HCT116 (cell line): ENCODE measurements at places on chromosomes 4 and X. TPM values are rescaled to one million over a fixed set of nuclear protein-coding genes. Genes with fewer than 3 reads are reported as not detected.

DNA sequence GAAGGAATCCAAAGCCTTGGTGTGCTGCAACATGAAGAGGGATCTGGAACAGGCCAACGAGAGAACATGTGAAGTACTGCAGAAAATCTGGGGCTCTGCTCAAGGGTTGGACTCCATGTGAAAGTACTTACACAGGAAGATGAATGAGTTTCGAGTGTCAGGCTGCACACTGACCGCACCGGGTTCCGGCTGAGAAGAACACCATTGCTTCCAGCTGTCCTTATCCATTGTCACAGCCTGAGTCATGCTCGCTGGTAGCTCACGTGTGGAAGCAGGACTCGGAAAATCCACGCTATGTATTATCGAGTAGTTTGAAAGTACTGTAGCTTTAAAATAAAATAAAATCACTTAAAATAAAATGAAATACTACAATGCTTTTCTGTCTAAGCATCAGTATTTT is 50.4 kb upstream of the TBL1X start:
- no peak for DNase-seq

GRCh38 chr4:55723403-55723802 is 87.3 kb upstream of the NMU start:
- DNase-seq = no peak

DNA sequence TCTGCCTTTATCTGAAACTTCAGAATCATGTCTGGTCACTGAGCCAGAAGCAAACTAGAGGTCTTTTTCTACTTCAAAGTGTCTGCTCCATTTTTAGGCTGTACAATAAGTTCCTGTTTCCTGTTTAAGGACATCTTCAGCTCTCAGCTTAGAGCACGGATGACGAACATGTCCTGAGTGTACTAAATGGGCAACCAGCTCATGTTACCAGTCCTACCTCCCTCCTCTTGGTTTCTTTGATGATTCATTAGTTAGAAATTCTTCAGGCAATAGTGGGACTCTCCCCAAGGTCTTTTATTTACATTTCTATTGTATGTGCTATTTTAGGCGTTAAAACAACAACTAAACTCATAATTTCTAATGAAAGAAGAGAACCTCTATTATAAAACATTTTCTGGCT is 58.0 kb downstream of the ENPEP start:
- DNase-seq = peak; percentile 72

DNA sequence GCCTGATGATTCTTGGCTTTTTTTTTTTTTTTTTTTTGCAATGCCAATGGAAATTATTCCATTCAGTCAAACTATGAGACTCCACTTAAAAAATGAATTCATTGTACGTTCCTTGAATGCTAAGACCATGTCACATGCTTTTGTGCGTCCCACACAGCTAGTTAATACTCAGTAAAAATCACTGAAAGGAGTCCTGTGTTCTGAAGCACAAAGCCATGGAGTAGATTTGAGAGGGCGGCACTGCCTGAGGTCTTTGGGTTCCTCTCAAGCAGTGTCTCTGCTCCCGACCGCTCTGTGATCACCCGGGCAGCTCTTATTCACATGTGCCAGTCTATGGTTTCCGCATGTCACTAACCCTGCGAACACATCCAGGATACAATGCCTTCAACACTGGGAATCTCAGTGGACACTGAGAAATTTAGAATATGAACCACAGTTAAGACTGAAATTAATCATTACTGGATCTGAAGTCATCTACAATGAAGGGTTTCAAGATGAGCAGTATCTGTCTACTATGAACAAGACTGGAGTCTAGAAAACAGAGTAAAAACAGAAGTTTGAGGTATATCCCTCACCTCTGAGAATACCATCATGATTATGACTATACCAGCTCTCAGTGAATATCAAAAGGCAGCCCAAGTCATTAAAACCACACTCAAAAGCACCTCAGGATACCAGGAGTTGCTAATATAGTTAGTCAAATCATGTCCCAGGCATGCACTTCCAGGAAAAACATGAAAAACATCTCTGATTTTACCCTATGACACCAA is 193.0 kb downstream of the MGST2 start:
- DNase-seq = no peak

DNA sequence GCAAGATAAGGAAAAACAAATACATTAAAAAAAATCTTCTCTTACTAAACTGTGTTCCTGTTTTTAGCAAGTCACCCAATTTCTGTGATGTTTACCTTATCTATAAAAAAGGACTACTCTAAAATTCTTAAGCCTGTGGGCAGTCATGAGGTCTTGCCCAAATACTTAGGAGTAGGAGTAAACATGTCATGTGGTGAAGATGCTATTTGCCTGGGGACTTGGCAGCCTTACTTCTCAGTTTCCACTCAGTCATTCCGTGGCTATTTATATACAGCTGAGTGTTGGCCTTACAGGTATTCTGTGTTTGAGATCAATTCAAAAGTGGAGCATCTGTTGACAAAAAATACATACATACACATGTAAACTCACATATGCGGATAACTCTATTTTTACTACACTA is 89.9 kb upstream of the TLR2 start:
- no peak for DNase-seq

HTATSF1 gene
- 39.7 TPM for total RNA-seq

GRCh38 chr4:29571322-29571721 is 1148.8 kb upstream of the PCDH7 start:
- DNase-seq = no peak

DNA sequence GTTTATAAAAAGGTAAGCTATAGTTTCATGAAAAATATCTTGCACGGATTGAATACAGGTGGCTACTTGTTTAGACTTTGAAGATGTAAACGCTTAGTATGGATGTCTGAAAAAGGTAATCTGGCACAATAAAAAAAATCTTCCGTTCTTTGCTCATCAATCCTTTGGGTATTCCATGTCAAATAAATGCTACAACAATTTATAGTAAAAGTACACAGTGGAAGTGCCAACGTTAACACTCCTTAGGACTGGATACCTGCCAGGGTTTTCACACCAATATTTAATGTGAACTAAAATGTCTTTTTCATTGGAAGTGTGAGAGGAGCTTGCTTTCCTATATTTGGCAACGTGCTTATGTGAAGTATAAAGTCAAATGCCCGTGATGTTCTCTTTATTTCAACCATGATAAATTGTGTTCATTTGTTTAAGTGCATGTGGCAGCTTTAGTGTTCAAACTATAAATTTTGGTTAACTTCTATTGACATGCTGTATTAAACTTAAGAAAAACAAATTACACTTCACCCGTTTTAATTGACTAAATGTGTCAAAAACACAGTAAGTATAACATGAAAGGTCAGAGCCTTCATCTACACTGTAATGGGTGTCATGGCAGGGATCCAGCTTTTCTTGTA is 121.7 kb upstream of the HAND2 start:
- no peak for DNase-seq

GRCh38 chr4:1843852-1844251 is 12.1 kb downstream of the LETM1 start:
- DNase-seq = no peak

SSX2B gene
- 0.42 TPM for total RNA-seq

GUCY1A1 gene
- not detected for total RNA-seq

PIN4 gene
- total RNA-seq = 9.5 TPM

PNMA3 gene
- not detected for total RNA-seq

DNA sequence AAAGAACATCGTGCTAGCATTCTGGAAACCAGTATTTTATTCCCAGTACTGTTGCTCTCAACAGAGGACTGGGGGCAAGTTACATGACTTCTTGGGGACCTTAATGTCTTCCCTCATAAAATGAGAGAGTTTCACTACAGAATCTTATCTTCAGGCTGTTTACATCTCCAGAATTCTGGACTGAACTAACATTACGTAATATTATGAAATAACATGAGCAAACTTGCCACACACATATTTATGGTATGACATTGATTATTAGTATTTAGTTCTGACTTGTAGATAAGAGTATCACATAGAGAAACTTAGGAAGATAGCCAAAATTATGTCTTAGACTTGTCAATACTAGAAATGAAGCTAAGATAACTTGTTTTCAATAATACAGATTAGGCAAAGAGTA is 68.0 kb downstream of the NFKB1 start:
- no peak for DNase-seq

DNA sequence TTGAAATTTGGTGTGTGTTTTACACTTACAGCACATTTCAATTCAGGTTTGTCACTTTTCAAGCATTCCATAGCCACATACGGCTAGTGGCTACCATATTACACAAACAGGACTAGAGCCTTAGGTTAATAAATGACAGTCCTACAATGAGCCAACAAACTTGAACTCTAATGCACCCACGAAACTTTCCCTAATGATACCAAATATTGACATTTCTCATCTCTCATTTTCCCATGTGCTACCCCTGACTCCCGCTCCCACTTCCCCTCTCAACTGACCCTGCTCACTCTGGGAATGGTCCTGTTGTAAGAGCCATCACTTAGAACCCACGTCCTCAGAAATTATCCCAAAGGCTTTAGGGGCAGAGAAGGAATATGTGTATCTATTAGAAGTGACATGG is 4.9 kb upstream of the TLR10 start:
- no peak for DNase-seq

DNA sequence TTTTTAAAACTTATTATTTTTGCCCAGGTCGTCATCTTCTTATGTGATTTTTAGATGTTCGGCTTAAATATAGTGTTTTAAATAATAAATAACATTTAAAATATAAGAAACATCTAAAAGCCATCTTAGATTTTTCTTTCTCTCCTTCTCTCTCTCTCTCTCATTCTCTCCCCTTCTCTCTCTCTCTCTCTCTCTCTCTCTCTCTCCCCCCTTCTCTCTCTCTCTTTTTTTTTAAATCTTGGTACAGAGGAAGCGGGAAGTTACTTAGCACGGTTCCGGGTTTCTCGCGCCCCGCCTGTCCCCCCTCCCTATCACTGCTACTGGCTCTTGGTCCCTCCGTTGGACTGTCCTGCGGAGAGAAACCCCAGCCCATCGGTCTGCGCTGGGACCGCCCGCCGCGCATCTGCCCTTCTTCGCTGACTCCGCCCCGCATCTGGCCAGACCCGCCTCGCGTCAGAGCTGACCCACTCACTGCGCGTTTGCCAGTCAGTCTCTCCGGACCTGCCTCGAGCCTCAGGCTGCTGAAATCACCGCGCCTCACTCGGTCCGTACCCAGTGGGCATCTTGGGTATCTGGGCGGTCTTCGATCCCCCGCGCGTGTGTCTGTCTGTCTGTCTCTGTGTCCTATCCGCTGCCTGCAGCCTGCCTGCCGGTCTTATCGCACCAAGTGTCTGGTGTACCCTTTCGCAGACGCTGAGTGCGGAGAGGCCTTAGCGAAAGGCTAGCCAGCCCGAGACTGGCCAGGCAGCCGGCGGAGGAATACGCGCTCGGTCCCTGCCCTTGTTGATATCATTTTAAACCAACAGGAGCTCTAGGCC is at the start of gene PABPC5:
Gene PABPC5 (plus strand): TSS at position 489 of the 818 bp plus-strand sequence. CDS start 739 bp downstream, outside the sequence.
- no peak for DNase-seq

DRP2 gene
- total RNA-seq = 0.64 TPM

- no peak for DNase-seq
These were observed 156.3 kb downstream of the CBR4 start for GRCh38 chr4:168853770-168854169.

GRCh38 chrX:23888887-23889501 is 18.7 kb downstream of the APOO start:
- DNase-seq = no peak

GRCh38 chr4:2299794-2300193 is 37.9 kb upstream of the MXD4 start:
- no peak for DNase-seq

DNA sequence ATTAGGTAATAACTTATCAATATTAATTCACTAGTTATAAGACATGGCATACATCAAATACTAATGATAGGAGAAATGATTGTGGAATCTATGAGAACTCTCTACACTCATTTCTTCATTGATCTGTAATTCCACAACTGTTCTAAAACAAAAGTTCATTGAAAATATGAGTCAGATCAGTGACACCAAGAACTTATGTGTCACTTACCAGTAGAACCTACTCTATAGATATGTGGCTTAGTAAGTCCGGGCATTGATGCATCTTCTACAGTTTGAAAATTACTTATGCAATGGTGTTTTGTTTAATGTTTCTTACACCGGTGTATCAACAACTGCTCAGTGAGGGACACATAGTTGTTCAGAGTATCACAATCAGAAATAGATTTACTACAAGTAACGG is 520.3 kb downstream of the ARAP2 start:
- no peak for DNase-seq
